ENCODE measurements at places on chromosomes 7 and 10.

GRCh38 chr10:74437822-74438221 lies 286.8 kb downstream of the ADK start:
- DNase-seq, result peak; percentile 52

GRCh38 chr7:133024596-133024995 lies 57.3 kb downstream of the CHCHD3 start:
- no peak for DNase-seq

DNA sequence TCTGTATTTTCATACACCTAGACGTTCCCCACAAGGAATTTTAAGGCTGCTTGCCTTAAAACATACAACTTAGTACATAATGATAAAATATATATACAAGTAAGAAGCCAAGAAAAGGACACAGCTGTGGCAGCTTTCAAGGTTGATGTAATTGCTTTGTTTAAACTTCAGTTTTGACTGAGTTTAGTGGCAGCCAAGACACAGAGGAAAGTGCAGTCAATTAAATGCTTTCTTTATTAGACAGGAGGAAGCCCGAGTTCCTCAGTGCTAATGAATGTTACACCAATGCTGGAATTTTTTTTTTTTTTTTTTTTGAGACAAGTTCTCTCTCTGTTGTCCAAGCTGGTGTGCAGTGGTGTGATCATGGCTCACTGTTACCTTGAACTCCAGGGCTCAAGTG lies 11.2 kb upstream of the STK31 start:
- no peak for DNase-seq

- no peak for DNase-seq
These were observed 295.7 kb upstream of the ZMIZ1 start for GRCh38 chr10:78772986-78773530.

- peak; percentile 44 for DNase-seq
These were observed 37.0 kb downstream of the RBM20 start for GRCh38 chr10:110681023-110681681.

GRCh38 chr7:7641129-7641663 lies 644 bp downstream of the UMAD1 start:
- DNase-seq, result peak; percentile 43

DNA sequence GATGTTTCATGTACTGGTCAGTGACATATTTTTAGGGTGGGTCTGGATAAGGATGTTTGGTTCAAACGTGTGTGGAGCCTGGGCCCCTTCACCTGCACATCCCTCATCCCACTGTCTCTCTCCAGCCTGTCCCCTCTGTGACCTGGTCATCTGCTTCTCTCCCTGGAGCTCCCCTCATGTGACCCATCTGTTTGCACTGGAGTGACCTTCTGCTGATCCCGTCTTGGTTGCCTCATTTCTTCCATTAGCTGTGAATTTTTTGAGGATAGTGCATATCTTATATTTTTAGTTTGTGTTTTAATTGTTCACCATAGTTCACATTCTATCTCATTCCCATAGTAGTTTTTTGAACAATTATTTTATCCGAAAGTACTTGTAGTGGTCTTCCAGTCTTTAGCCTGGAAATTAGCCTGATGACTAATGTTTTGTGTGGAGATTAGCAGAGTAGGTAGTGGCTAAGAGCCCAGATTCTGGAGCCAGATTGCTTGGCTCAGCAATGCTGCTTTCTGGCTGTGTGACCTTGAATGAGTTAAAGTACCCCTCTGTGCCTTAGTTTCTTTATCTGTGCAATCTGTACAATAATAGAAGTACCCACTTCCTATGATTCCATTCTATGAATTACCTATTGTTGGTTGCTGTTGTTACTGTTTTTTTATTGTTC lies 224.5 kb downstream of the LRMDA start:
- no peak for DNase-seq

GRCh38 chr10:17201794-17202116 lies 283 bp upstream of the TRDMT1 start:
- DNase-seq, result no peak

- DNase-seq, result no peak
These were observed 135.5 kb downstream of the NPY start for GRCh38 chr7:24419511-24419910.

- DNase-seq, result no peak
These were observed 336.4 kb downstream of the NRG3 start for GRCh38 chr10:82211346-82211745.

- peak; percentile 52 for DNase-seq
These were observed 115.8 kb downstream of the HTR7 start for GRCh38 chr10:90741926-90742565.

- DNase-seq, result no peak
These were observed 2.6 kb downstream of the ZC3HAV1 start for GRCh38 chr7:139106959-139107358.

DNA sequence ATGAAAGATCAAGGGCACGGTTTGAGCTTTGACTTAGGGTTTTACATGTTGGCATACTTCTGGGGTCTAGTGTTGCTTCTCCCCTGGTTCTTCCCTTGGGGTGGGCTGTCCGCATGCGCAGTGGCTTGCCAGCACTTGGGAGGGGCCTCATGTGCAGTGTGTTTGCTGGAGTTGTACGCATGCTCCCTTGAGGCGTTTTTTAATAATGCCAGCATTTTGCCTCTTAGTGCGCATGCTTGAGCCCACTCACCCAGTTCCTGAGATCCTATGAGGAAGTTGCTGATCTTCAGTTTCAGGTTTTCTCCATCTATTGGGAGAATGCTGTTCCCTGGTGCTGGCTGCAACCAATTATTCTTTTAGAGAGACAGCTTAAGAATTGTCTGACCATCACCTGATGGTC lies 113.4 kb upstream of the GPR141 start:
- DNase-seq, result no peak

DNA sequence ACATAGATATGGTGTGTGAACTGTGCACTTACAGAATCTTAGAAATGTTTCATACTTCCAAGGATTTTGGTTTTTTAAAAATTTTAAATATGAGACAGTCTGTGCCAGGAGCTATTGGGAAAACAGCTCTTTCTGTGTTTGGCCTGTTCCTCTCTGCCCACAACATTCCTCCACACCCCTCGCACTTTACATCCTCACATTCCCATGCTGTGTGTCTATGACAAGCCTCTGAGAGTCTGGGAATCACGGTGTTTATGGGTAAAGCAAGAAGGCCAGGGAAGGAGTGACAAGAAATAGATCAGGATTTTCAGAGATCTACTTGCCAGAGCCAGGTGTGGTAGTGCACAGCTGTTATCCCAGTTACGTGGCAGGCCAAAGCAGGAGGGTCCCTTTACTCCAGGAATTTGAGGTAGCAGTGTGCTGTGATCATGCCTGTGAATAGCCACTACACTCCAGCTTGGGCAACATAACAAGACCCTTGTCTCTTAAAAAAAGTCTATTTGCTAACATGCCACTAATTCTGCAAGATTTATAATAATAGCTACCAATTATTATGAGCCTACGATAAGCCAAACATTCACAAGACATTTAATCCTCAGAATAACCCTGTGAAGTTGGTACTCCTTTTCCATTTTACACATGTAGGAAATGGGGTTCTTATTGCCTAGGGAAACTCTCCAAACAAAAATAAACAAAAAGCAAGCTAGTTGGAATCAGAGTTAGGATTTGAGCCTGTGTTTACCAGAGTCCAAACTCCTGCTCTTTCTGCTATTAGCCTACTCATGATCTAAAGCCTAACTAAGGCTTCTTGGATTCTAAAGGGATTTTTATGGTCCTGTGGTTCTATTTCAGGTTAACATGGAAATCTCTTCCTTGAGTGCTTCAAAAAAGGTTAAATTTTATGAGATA lies 168.3 kb upstream of the SP8 start:
- DNase-seq, result peak; percentile 0

- DNase-seq, result peak; percentile 59
These were observed 42.8 kb upstream of the RABGEF1 start for GRCh38 chr7:66697449-66698438.

- DNase-seq, result no peak
These were observed 27.0 kb upstream of the ZPBP start for GRCh38 chr7:50119815-50120637.

- DNase-seq, result no peak
These were observed 103.0 kb downstream of the LRRC18 start for GRCh38 chr10:48836605-48837004.

DNA sequence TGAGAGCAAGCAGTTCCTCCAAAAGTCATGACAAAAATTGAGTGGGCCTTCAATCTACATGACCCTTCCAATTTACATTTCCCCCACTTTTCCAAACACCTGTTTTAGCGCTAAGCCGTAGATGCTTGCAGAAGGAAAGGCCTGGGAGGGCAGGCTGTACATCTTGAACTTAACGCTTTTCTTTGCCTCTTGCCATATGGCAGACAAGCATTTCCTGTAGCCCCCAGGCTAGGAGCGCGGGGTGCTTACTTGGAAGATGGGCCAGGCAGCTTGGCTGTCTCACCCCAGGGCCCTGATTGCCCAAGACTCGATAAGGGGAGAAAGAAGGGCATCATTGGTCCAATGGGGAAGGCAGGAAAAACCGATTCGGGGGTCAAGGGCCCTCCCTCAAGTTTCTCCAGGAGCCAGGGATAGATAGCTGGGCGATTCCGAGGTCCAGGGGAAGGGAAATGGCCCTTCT lies 1.8 kb downstream of the HOXA10 start:
- no peak for DNase-seq

DNA sequence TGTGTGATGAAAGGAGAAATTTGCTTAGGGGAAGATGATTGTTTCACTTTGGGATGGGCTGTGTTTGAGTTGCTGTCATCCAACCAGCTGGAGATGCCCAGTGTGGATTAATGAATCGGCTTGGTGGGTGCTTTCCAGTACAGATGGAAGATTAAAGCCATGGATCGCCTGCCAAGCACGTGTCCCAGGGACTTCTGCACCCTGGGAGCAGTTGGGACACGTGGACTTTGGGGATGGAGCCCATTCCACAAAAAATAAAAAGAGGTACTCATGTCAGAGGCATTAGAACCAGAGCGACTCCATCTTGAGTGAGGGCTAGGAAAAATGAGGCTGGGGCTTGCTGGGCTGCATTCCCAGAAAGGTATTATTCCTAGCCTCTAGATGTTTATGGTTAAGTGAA lies 29.3 kb upstream of the PRLHR start:
- no peak for DNase-seq

- DNase-seq, result no peak
These were observed 69.7 kb upstream of the FHIP2A start for GRCh38 chr10:114751856-114752255.

DNA sequence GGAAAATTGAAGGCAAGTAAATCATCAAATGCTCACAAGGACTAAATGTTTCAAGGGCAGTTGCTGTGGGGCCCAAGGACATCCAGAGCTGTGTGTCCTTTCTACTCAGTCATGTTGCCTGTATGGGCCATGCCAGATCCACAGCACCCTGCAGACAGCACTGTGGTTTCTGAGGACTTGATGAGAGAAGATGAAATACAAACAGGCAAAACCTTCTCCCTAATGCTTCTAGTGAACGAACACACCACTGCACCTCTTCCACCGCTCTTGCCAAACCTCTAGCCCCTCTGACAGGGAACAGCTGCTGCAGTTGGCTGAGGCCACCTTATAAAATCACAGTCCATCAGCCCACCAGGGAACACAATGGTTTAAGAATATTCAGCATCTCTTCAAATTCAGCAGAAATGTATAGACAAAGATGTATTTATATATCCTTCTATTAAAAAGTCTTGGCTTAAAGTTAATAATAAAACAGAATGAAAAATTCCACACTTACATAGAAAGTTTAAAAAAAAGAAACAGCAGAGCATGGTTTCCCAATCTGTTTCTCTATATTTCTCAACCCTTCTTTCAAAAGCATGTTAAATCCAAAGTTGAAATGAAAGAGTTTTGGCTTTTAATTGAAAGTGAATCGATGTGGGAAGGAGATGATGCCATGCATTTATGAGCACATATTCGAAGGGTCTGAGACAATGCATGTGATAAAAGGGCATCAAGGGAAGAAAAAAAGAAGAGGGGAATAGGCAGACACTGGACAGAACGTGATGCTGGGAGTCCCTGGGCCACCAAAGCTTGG lies 14.0 kb downstream of the CYP3A7 start:
- DNase-seq, result peak; percentile 1

Measured in adipocyte (in vitro differentiated cells).